Ovary (tissue), 10 donors: ENCODE measurements at places on chromosomes 3 and 15. TPM values are rescaled to one million over a fixed set of nuclear protein-coding genes. Genes with fewer than 3 reads are reported as not detected.

Gene EAF2
- total RNA-seq: 0.83 TPM

Gene SPTBN5
- total RNA-seq: 0.78 TPM

- no peak for DNase-seq
These were observed 106.2 kb downstream of the DGKG start for GRCh38 chr3:186255703-186256331.

Gene C2CD4A
- not detected for total RNA-seq

DNA sequence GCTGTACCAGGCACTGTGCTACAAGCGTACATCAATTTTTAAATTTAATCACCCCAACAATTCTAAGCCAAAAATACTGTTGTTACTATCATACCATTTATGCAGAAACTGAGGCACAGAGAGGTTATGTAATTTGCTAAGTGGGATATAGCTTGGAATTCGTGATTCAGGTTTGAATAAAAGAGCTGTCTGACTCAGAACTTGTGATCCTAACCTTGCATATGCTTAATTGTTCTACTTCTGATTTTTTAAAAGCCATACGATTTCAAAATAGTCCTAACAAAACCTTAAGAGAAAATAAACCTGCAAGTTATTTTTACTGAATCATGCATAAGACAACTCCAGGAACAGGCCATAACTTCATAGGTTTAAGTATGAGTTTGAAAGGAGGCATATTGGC is 498.0 kb upstream of the CFAP20DC start:
- DNase-seq: no peak

GRCh38 chr3:41710646-41711388 is 251.1 kb downstream of the ULK4 start:
- DNase-seq: no peak

Gene CHRFAM7A
- 0.34 TPM for total RNA-seq

GRCh38 chr15:42681119-42681518 is 55.8 kb downstream of the CDAN1 start:
- DNase-seq: no peak

DNA sequence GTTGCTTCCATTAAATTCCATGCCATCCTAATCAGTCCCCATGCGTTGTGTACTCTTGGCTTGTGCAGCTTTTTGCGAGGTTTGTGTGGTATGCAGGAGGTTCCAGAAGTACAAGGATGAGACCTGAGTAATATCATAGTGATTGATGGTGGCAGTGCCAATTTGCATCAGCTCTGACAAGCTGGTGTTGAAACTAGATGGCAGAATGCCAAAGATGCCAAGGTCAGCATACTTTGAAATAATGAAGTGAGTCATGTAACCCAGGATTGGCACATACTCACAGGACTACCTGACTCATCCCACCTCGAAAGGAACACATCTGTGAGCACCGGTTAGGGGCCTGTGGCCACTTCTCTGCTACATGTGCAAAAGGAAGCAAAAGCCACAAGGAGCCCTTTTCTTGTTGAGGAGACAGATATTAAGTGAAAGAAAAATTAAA is 14.3 kb downstream of the KAT2B start:
- peak; percentile 31 for DNase-seq

GRCh38 chr3:3800080-3800455 is 837 bp downstream of the LRRN1 start:
- peak; percentile 52 for DNase-seq

Gene HYAL3
- total RNA-seq: 2.0 TPM

Gene TRPM7
- 35.1 TPM for total RNA-seq

Gene SAMD7
- not detected for total RNA-seq

- no peak for DNase-seq
These were observed 969 bp upstream of the BSN start for GRCh38 chr3:49553324-49553691.

- no peak for DNase-seq
These were observed 368.7 kb upstream of the ARHGEF26 start for GRCh38 chr3:153752405-153753027.

DNA sequence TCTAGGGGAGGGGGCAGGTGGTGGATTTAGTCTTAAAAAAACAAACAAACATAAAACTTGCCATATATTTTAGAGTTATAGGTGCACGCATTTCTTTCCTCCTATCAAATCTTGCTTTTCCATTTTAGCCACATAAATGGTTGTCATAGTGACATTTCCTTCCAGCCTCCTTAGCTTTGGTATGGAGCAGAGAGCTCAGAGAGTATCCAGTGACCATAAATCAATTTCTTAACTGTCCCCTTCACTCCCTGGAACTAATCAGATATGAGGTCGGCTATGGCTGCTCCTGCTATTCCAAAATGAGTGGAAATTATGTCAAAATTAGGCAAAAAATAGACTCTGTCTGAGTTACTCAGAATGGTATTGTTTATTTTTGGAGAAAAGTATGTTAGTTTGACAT is 164.5 kb downstream of the EBLN2 start:
- DNase-seq: no peak

Gene RHCG
- total RNA-seq: not detected
